ENCODE measurements at places on chromosomes 5 and 9.

DNA sequence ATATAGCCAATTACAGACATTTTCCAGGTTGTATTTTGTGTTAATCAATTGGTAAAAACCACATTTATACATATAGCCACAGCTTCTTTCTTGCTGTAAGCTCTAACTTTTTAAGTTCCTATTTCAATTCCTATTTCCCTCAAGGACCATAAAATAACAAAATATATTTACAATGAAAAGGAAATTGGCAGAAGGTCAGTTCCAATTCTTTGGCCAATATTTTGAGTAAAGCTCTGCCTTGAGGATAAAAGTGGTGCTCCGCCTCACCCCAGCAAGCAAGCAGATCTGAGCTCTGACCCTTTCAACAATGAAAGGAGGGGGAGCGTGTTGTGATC, 203.4 kb upstream of the RASEF start:
- DNase-seq: no peak

DNA sequence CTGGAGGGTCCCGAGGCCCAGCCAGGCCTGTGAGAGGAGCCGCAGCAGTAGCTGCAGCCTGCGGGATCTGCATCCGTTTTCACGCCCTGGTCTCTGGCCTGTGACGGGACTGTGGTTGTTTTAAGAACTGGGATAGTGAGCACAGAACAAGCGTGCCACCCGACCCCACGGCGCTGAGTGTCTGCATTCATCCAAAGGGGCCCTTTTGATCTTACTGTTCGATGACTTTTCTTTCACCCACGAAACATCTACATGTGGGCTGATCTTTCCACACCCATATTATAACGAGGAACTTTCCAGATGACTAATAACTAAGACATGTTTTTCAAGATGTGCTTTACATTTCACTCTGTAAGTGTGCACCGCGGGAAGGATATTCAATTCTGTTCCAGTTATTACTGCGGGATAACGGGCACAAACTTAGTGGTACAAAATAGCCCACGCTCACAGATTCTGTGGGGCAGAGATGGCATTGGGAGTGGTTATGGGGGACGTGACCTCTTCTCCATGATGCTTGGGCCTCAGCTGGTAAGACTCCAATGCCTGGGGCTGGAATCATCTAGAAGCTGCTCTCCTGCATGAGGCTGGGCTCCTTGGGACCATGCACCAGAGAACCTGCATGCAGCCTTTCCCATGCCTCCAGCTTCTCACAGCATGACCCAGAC, 165.0 kb downstream of the SYK start:
- DNase-seq: no peak

DNA sequence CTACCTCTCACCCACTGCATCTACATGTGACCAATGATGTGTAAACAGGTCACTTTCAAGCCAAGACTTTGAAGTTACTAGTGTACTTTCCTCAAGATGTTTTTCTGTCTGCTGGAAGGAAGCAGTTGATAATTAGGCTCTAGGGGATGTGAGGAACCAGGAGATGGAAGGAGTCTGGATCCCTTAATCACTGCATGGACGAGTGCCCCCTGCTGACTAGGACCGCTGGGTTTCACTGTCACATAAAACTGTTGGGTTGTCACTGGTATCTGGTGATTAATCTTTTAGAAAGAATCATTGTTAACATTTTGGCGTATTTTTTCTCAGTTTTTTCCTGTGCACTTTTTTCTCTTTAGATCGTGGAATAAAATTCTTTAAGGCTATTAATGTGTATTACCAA, 79.5 kb downstream of the SREK1 start:
- no peak for DNase-seq

DNA sequence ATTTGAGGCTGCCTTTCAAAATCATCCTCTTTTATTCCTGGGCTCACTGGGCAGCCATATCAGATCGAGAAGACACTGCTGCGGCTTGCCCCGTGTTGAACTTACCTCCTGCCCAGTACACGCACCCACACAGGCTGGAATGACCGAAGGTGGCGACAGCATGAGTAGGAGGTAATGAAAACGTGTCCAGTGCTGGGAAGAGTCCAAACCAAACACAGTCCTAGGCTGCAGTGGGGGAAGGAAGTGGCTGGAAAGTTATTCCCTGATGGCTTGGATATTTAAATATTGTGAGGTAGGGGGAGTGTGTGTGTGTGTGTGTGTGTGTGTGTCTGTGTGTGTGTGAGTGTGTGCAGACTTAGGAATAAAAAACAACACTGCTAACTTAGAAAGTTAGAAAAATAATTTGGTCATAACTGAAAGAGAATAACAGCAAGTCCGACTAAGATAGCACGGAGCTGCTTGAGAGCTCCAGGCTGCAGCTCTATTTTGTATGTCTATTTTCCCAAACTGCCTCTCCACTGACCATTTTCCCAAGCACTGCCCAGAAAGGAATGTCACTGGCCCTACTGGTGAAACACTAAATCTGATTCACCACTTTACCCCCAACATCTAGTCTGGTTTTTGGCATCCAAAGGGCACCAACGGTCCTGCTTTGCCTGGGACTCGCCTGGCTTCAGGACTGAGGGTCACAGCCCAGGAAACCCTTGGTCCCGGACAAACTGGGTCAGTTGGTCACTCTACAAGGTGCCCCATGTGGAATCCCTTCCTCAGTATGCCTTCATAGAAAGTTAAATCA, 41.2 kb downstream of the ANKH start:
- no peak for DNase-seq

DNA sequence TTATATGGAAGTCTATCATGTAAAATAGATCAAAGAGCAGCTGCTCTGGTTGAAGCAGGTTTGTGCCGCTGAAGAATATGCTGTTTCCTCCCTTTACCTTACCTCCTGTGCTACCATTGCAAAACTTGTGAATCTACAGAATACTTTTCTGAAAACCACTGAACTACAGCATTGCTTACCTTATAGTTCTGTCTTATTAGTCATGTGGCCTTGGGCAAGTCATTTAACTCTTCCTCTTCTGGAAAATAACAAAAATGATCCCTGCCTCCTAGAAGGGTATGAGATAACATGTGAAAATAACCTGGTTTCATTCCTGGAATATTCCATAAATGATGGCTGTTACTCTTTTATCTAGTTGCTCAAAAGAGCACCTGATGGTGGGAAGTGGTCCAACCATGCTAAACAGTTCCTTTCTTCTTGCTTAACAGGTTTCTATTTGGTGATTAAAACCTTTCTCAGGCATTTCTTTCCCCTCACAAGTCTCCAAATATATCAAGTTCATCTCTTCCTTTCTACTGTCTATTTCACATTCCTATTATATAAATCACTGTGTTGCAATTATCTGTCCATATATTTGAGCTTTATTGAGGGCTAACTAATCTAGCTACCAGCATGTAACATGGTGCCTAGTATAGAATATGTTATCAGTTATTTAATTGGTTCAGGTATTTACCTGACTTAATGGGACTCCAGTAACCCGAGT, 15.0 kb downstream of the TRIM32 start:
- no peak for DNase-seq

DNA sequence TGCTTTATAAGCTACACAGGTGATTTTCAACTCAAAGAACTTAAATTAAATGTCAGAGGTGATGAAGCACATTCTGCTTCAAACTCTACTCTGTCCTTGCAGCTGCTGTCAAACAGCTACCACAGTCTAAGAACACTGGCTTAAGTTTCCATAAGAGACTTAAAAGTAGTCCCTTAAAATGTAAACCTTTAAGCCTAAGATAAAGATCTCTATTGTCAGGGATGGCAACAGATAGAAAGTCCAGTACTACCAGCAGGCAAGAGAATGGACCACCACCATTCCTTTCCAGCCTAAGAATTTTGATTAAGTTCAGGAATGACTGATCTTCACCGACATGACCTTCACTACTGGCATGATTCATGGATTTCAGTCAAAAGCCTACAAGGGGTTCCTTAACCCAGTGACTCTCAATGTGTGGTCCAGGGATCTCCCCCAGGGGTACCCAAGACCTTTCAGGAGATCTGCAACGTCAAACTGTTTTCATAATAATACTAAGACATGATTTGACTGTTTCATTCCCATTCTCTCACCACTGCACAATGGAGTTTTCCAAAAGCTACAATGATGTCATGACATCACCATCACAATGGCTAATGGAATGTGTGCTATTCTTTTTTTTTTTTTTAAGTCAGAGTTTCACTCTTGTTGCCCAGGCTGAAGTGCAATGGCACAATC, 41.1 kb upstream of the PLPP6 start:
- no peak for DNase-seq

DNA sequence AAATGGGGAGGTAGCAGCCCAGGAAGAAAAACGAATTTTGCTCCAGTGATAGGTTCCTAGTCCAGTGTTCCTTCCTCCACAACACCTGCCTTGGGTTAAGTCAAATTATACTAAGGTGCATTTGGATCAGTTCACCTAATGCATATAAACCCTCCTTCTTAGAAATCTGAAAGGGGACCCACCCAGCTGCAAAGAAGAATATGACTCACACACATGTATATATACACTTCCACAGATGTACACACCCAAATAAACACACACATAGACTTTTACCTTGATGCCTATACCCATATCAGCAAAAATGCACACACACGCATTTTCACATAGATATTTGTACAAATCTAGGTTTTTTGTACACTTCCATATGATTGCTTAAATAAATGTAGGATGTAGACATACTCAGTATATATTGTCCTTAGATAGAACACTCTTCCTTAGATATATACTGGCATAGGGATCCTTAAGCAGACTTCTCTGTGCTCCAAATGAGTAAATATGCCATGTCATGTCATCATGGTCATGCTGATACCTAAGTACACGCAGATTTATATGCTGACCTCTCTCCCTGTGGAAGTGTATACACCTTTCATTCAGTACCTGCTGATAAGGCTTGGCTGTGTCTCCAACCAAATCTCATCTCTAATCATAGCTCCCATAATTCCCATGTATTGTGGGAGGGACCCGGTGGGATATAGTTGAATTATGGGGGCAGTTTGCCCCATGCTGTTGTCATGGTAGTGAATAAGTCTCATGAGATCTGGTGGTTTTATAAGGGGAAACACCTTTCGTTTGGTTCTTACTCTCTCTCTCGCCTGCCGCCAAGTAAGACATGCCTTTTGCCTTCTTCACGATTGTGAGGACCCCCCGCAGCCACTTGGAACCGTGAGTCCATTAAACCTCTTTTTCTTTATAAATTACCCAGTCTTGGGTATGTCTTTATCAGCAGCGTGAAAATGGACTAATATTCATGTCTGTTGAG, 10.2 kb downstream of the ADRB2 start:
- DNase-seq: no peak

GRCh38 chr5:130278136-130278535, 373.9 kb downstream of the CHSY3 start:
- DNase-seq: no peak

DNA sequence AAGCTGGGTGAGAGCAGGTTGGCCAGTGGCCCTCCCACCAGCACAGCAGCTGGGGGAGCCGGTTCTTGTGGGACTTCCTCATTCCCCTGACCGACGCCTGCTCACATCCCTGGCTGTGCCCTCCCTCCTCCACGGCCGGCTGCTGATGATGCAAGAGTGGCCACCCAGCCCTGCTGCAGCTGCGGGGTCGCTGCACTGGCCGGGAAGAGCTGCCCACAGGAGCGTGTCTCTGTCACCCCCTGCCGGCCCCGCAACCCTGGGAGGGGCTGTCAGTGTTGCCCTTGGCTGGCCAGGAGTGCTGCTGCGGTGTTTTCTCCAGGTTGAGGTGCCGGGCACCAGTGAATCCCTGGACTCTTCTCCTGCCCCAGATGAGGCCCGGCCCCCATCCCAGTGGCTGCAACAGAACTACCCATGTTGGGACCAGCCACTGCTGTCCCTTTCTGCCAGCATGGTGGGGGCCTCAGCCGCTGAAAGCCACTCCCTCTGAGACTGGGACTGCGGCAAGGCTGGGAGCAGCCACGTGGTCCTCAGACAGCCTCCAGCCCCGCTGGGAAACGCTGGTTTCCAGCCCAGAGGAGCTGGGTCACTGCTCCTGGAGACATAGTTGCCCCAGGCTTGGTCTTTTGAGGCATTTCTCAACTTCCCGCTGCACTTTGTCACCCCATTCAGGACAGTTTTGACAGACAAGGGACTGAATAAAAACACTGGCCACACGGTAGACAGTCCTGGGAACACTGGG, 739 bp downstream of the CARD9 start:
- no peak for DNase-seq

DNA sequence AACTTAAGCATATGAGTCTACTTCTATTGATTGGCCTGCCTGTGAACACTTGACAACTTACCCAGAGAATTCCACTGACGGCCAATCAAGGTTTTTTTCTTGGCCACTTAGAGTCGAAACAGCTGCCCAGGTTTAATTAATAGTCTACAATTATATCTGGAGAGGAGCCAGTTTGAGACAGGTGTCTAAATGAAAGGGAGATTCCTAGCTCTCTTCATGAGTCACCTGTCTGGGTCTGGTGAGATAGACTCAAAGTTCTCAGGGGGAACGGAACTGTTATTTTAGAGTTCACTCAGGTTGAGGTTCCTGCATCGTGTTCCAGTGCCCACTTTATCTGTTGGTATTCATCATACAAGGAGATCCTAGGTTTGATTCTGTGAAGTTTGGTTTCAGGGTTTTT, 111.0 kb downstream of the CD180 start:
- no peak for DNase-seq

DNA sequence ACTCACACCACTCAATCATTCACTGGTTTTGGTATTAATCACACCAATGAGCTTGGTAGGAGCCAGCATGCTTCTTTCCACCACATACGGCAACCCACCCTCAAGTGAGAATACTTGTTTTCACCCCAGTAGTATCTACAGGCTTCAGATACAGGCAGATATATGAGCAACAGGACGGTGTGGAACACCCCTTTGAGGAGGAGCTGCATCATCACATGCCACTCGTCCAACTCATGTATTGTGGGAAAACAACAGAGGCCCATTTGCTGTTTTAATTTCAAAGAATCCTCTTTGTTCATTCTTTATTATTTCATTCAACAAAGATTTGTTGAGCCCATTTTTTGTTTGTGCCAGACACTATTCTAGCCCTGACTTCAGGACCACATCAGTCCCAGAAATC, 46.0 kb downstream of the RORB start:
- no peak for DNase-seq

GRCh38 chr5:39867923-39868322, 443.1 kb upstream of the DAB2 start:
- no peak for DNase-seq

- DNase-seq: no peak
Observed at GRCh38 chr5:124742983-124743601, 3.3 kb downstream of the ZNF608 start.

DNA sequence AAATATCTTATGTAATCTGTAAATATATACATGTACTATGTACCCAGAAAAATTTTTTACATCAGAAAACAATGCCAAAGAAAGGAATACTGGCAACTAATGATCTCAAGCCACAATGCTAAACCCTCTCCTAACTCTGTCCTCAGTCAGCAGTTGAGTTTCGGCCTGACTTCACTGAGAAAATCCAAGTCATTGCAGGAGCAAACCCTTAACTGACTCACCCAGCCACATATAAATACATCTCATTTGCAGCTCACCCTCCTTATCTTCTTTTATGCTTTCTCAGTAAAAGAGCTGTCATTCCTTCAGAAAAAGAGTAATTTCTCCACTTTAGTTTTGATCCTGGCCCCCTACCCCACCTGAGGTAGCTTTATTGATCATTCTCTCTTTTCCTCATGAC, 46.1 kb upstream of the TMED7 start:
- DNase-seq: no peak

Data from kidney capillary endothelial cell (primary cell).